Naive thymus-derived CD4-positive, alpha-beta T cell (primary cell): ENCODE measurements at places on chromosomes 7 and 10.

GRCh38 chr10:30422981-30423654, 10.9 kb upstream of the MAP3K8 start:
- no peak for DNase-seq

- DNase-seq = no peak
Observed at GRCh38 chr7:25359471-25360059, 131.3 kb upstream of the NPVF start.

DNA sequence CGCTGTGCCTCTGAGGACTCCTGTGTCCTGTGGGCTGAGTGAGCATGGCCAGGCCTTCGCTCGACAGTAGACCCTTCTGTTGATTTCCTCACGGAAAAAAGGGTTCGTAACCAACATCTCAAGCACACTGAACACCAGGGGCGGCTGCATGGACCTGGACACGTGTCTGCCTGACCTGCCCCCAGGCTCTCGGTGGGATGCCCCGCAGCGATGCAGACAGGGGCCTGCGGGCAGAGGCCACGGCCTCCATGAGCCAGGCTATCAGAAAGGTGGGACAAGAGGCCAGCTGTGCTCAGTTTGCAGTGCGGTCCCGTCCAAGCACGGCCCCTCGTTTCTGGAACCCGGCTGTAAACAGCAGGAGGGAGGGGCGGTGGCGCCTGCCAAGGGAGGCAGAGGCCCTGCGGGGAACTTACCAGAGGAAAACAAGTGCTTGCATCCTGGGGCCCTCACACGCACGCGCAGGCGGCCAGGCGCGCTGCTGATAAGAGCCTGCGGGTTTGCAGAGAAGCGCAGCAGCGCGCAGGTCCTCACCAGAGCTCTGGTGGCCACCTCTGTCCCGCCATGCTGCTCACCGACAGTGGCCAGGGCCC, 10.6 kb downstream of the GPR146 start:
- DNase-seq = peak; percentile 70

DNA sequence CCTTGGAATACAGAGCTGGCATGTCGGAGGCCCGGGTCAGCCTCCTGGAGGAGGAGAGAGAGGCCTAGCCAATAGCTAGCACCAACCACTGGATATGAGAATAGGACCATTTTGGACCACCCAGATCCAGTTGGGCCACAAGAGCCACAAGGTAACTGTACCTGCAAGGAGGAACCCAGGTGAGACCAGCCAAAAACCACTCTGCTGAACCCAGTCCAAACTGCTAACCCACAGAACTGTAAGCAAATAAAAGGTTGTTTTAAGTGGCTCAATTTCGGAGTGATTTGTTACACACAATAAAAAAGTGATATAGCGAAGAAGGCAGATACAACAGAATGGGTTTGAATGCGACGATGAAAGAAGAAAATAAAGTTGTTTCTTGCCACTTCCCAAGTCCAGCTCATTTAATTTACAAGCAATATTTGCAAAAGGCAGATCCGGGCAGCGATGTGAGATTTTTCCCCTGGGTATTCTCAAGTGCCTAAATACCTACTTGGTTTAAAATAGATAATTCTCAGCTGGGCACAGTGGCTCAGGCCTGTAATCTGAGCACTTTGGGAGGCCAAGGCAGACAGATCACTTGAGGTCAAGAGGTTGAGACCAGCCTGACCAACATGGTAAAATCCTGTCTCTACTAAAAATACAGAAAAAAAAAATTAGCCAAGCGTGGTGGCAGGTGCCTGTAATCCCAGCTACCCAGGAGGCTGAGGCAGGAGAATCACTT, 23.1 kb downstream of the ZNF467 start:
- DNase-seq = no peak

DNA sequence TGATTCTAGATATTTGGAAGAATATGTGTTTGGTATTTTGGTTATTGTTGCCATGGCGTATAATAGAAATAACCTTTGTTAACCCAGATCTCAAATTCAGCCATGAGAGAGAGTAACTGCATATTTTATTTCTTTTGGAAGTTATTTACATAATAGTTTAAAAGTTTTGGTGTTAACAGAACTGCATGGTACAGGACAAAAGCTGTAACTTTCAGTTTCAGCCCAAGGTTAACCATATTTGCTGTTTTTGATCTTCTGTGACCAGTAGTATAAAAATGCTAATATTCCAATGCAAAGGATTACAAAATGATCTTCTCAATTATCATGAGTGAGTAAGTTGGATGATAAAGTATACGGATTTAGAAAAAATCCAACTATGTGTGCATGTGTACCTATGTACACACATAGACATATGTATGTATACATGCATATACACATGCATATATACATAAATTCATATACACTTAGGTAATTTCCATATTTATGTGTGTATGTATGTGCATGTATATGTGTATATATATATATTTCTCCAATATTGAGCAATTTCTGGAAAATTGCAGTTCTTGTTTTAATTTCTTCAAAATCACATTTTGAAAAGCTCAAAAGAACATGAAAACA, 38.0 kb upstream of the PIP4K2A start:
- no peak for DNase-seq

DNA sequence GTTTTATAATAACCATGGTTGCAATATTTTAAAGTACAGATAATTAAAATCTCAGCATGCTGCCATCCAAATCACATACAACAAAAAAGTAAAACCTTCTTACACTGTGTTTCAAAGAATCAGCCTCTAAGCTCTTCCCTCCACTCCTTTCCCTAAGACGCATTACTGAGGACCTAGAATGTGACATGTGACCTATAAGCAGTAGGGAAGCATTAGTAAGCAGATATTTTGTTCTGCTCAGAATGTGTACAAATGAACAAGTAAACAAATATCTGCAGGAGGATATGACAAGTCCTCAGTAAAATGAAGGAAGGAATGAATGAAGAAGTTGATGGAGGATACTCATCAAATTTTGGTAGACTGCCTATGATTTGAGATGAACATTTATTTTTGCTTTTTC, 49.1 kb downstream of the RAB11FIP2 start:
- DNase-seq = no peak

- no peak for DNase-seq
Observed at GRCh38 chr10:48525113-48525512, 79.8 kb downstream of the ARHGAP22 start.

DNA sequence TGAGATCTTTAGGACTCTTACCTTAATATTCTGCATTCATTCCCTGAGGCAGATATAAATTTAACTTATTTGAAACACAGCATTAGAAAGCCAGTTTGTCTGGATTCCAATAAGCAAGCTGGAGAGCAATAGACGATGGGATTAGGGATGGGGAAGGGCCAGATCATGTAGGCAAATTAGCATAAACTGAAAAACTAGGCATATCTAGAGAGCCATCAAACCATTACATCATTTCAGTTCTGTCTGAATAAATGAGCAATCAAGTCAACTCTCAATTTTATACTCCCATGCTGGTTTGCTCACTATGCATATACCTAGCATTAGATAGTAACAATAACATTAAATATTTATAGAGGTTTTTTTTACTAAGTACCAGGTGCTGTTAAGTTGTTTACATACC, 583.6 kb upstream of the LRRN3 start:
- no peak for DNase-seq

DNA sequence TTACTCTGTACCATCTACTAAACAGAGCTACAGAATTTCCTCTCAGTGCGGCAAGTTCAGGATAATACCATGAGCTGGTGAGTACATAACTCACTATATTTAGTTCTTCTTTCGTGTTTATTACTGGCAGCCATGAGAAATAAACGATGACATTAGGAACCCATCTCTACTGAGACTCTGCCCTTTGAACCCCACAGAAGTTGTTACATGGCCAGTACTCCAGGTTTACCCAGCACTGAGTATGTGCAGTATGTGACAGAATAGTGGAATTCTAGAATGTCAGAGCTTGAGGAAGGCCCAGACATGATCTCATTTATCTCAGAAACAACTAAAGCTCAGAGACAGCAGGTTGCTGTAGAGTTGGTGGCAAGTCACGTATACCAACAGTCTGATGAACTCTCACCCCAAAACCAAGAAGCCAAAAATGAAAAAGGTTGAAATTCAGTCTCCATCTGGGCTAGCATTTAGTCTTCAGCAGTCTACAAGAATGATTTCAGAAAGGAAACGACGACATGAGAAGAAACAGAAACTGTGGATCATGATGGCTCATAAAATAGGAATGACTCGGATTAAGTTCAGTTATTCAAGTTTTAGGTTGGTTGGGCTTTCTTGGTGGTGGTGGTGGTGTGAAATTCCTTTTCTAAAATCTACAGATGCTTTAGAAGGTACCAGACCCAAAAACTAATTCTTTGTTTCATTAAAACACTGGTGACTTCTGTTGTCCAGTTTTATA, 78.5 kb downstream of the SORBS1 start:
- no peak for DNase-seq

- DNase-seq = no peak
Observed at GRCh38 chr7:116111475-116111874, 80.9 kb upstream of the TFEC start.

DNA sequence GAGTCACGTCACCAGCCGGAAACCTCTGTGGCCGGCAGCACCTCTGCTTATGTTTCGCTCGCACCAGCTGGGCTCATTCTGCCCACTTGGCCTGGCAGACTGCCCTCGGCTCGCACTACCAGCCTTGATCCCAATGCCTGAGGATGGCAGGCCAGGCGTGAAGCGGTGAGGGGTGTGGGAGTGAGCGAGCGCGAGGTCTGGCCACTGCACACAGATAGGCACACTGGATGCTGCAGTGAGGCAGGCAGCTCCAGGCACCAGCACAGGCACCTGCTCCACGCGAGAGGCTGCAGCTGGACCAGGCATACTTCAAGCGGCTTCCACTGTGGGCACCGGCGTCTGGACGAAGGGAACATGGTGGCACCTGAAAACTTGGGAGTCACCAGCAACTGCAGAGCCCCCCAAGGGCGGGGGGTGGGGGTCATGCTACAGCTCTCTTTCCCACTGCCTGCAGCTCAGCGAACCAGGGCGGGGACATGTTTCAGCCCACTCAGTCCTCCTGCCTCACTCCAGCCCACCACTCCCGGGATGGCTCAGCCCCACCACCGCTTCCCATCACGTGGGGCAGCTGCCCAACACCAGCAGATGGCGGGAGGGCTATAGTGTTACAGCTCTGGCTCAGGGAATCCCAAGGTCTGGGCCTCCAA, 5.4 kb upstream of the DMTF1 start:
- DNase-seq = no peak

GRCh38 chr7:134865001-134865845, 85.8 kb downstream of the CALD1 start:
- peak; percentile 43 for DNase-seq

DNA sequence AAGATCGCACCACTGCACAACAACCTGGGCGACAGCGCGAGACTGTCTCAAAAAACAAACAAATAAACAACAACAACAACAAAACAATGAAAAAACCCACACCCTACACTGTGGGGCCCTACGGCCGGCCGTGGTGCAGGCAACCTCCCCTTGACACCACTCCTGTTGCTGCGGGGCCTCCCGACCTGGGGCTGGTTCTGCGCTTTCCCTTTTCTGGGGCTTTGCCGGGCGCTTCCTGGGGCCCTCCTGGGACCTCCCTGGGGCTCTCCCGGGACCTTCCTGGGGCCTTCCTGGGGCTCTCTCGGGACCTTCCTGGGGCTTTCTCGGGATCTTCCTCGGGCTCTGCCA, 46.6 kb downstream of the INSIG1 start:
- DNase-seq = no peak

DNA sequence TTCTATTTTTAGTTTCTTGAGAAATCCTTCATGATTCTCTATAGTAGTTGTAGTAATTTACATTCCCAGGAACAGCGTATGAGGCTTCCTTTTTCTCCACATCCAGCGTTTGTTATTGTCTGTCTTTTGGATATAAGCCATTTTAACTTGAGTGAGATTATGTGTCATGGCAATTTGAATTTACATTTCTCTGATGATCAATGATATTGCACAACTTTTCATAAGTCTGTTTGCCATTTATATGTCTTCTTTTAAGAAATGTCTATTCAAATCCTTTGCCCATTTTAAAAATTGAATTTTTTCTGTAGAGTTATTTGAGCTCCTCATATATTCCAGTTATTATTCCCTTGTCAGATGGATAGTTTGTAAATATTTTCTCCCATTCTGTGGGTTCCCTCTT, 285.1 kb downstream of the REEP3 start:
- no peak for DNase-seq

GRCh38 chr7:51077987-51078370, 238.6 kb downstream of the COBL start:
- no peak for DNase-seq

GRCh38 chr10:45607276-45607675, 65.3 kb downstream of the ZFAND4 start:
- DNase-seq = no peak

DNA sequence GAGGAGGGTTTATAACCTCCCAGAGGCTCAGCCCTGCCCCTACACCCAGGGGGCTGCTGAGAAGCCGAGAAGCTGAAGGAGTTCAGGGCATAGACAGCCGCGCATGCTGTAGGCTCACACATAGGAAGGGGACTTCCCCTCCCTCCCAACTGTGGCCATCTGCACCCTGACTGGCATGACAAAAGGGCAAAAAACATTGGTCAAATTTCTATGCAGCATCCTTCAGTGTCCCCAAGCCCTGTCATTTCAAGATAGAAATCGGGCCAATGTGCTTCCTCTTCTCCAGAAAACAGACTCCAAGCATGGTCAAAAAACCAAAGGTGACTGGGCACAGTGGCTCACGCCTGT, 55.9 kb upstream of the MYL10 start:
- no peak for DNase-seq

DNA sequence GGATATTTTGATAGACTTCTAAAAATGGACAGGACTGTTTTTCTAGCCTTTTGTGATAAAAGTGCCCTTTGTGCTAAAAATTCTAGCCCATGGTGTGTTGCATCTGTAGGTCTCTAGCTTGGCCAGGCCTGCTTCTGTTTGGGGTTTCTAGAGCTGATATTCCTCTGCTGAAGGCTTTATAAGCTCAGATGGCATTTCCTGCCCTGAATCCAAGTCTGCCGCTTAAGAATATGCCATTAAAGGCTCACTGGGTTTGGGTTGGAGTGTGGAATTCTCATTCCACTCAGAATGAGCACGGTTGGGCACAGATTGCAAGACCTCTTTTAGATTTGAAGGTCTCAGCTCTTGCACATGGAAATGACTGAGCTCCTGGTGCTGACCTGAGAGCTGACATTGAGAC, 49.4 kb upstream of the IGFBP3 start:
- DNase-seq = no peak

GRCh38 chr10:69409968-69410367, 6.8 kb downstream of the TACR2 start:
- no peak for DNase-seq

DNA sequence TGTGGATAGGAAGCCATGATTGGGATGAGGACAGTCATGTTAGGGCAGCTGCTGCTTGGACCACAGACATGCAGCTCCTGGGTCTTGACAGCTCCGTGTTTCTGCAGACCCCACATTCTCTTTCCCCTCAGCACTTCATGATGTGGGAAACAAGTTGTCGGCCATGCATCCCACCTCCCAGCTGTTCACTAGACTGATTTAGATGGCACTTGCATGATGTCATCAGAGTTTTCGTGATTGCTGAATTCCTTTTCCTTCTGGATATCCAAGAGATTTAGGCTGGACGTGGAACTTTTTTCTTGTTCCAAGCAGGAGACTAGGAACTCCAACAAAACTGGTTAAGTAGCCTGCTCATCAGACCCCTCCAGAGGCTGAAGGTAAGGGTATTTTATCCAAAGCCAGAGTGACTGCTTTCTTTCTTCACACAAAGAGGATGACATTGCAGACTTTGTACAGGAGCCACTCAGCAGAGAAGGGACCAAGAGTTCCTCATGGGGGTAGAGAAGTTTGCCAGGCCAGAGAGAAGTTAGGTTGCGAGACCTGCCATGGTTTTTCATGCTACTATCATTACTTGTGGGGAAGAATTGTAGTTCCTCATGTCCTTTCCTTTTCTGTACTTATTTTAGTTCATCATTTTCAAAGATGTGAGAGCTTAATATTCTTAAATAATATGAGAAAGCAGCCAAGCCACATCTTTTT, 117.7 kb upstream of the GJD4 start:
- DNase-seq = no peak

- DNase-seq = no peak
Observed at GRCh38 chr7:138549082-138549481, 89.0 kb downstream of the TRIM24 start.
